ENCODE measurements at places on chromosomes 12 and 14.

DNA sequence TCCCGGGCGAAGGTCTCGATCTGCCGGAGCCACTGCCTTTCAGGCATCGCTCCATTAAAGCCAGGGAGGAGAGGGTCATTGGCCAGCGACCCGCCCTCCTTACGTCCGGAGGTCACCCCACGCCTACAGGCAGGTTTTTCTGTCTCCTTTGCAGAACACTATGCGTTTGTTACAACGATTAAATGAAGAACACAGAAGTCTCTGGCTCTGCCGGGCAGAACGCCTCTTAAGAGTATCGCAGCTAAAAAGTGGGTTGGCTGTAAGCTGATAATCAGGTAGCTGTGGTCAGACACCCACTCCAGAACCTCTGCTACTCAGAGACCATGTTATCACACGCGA, 15.0 kb downstream of the OTX2 start:
- no peak for DNase-seq

DNA sequence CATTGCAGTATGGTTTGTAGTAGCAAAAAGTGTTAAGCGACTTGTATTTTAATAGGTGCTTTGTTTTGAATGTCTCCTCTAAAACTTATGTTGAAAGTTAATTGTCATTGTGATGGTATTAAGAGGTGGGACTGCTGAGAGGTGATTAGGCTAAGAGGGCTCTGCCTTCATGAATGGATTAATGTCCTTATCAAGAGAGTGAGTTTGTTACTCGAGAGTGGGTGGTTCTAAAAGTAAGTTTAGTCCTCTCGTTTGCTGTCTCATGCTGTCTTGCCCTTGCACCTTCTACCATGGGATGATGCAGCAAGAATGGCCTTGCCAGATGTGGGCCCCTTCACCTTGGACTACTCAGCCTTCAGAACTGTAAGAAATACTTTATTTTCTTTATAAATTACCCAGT, 17.4 kb downstream of the ZDHHC17 start:
- DNase-seq = no peak

DNA sequence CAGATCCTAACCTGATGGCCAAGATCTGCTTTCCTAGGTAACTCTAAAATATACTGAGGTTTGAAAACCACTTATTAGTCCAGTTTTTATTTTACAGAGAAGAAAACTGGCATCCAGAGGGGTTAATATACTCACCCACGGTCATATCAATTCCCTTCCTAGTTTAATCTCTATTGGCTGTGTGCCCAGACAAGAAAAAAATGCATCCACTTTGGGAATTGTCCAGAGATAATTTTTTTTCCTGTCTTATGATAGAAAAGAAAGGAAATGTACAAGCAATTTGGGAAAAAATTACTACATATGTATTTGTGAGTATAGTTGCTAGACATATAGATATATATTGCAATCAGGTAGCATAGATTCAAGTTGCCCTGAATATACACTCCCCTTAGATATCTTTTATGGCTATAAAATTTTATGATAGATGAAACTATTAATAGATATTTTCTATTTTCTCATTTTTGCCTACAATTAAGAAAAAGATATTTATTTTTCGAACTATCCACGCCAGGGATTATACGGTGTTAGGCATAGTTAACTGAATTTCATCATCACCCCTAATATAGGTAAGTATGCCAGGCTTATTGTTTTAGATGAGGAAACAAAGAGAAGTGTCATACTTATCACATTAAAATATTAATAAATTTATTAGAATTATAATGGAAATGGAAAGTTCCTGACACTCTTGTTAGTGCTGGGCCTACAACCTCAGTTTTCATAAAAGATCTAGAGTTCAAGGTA, 100.5 kb upstream of the SLC38A2 start:
- no peak for DNase-seq

GRCh38 chr12:31485571-31485970, 105.4 kb downstream of the DENND5B start:
- no peak for DNase-seq

DNA sequence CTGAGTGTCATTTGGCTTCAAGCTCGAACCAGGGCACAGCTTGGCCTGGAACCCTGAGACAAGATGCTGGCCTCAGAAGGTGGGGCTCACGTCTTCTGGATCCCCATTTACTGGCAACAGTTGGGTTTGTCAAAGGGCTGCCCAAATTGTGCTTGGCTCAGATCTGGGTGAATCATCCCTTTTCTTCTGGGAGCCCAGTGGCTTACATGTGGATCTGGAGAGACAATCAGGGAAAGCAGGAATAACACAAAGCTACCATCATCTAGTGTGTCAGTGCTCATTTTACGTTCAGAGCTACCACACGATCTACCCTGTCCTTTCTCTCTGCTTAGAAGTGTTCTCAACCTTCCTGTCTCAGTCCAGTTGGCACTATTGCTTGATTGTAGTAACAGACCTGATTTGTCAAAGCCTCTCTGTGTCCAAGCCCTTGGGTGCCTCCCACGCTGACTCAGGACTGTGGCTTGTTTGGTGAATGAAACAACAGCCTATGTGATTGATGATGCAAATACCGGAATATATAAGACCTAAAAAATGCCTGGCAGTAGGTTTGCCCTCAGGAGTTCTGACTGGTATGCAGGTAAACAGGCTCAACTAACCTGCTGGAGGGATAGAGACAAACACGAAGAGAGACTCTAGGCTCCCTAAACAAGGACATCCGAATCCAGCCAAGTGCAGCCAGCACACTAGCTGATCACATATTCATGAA, 974.3 kb downstream of the VRK1 start:
- DNase-seq = no peak

Measured in endothelial cell (in vitro differentiated cells).